ENCODE measurements at places on chromosomes 13 and 19. TPM values are rescaled to one million over a fixed set of nuclear protein-coding genes. Genes with fewer than 3 reads are reported as not detected.

FUT2 gene
- total RNA-seq, result not detected

PSG3 gene
- total RNA-seq, result not detected

DNA sequence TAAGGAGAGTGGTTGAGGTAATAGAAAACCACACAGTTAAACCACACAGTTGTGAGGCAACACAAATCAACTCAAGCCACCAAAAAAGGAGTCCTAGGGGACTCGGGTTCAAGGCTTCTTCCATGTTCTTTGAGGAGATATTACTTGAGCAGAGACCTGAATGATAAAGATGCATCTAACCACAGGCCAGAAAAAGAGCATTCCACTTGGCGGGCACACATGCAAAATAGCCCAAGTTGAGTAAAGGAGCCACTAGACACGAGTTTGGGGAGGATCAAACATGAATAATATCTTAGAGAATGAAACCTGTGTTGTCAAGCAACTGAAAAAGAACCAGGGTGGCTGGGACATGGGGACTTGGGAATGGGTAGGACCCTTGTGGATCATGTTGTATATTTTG lies 30.2 kb downstream of the NLRP4 start:
- no peak overlapping the region for H3K4me3 ChIP-seq
- H3K27me3 ChIP-seq, result no peaks in the 10 kb centered on the region
- no peak for DNase-seq
- H3K36me3 ChIP-seq, result no peaks in the 10 kb centered on the region
- H3K4me1 ChIP-seq, result no peaks in the 10 kb centered on the region

GRCh38 chr13:32010136-32010535 lies 21.4 kb upstream of the FRY start:
- no peaks in the 10 kb centered on the region for H3K36me3 ChIP-seq
- H3K27ac ChIP-seq, result no peak overlapping the region
- H3K4me1 ChIP-seq, result peaks cover 8% of the 10 kb centered on the region
- no peaks in the 10 kb centered on the region for H3K27me3 ChIP-seq
- H3K4me3 ChIP-seq, result no peak overlapping the region

- no peak for DNase-seq
- H3K4me1 ChIP-seq, result no peaks in the 10 kb centered on the region
- H3K27me3 ChIP-seq, result no peaks in the 10 kb centered on the region
- no peaks in the 10 kb centered on the region for H3K36me3 ChIP-seq
- H3K27ac ChIP-seq, result no peak overlapping the region
- no peak overlapping the region for H3K4me3 ChIP-seq
Measured at GRCh38 chr13:63408331-63409189, 1992.9 kb upstream of the PCDH20 start.
